H7 (cell line): ENCODE measurements at places on chromosomes 11 and 22. TPM values are rescaled to one million over a fixed set of nuclear protein-coding genes. Genes with fewer than 3 reads are reported as not detected.
A peak's percentile ranks its signal among the peaks of the same experiment; 100 is the strongest.

Gene TMEM109
- 30.6 and 35.1 TPM in 2 replicates for total RNA-seq

Gene NAALAD2
- total RNA-seq: 4.0 and 6.7 TPM in 2 replicates

- DNase-seq: peak; percentile 97
Measured at GRCh38 chr11:47185305-47186075, 744 bp downstream of the PACSIN3 start.

DNA sequence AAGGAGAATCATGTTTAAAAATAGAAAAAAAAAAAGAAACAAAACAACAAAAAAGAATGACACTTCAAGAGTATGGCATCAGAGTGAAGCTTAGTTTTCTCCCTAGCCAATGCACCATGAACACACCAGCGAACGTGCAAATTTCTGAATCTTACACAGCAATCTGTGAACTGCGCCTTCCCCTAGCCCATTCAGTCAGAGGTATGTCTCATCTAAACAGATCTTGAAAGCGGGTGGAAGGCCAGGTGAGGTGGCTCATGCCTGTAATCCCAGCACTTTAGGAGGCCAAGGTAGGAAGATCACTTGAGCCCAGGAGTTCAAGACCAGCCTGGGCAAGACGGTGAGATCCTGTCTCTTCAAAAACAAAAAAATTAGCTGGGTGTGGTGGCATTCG lies 113.1 kb downstream of the MICAL3 start:
- DNase-seq: no peak

DNA sequence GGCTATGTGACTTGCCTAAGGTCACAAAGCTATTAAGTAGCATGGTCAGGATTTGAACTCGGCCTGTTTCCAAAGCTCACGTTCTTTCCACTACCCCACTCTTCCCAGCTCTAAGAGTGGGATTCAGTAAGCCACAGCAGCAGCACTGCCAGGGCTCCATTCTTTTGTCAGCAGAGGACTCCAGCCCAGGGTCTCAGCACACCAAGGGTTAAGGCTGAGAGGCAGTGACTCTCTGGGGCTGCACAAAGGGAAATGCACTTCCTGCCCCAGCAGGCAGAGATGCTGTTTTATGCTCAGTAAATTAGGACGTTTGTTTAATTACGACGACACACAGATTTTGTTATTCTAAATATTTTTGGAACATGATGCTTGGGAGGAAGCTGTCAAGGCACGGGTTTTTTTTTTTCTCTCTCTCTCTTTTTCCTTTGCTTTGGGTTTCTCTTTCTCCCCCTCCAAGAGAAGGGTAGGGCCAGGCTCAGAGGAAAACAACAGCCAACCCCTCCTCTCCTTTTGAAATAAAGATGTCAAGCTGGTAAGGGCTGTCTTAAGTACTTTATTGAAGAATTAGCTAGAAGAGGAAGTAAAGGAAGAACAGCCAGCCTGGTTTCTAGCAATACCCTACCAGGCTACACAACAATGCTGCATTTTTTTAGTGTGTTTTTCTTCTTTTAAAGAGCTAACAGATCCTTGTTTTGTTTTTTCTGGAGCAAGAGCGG lies 2.8 kb downstream of the MYH9 start:
- DNase-seq: peak; percentile 82

- no peak for DNase-seq
Measured at GRCh38 chr11:127902382-127902781, 685.0 kb downstream of the ETS1 start.

DNA sequence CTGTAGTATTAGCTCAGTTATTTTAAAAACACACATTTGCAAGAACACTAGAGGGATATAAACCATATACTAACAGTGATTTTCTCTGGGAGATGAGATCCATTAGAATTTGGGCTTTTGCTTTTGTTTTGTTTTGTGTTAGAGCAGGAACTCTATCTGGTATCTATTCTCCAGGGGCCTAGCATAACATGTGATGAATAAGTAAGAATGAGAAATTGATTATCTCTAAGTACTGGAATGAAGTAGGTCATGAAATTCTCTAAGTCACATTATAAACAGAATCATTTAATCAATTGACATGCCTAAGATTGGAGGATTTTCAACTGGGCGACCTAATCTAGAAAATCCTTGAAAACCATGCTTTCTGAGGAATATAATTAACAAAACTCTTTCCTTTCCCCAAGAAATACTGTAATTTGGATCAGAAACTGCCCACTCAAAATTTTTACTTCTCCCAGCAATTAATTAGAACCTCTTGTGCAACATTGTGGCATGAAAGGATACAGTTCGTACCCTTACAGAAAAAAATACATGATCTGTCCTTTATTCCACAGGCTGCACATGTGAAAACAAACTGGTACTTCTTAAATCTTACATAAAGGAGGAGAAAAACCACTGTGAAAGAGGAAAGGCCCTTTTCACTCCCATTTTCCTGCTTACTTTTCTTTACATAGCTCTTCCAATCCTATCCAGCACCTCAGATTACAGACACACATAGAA lies 93.5 kb downstream of the MRTFA start:
- DNase-seq: no peak

GRCh38 chr11:81967242-81967641 lies 766.4 kb downstream of the FAM181B start:
- no peak for DNase-seq

DNA sequence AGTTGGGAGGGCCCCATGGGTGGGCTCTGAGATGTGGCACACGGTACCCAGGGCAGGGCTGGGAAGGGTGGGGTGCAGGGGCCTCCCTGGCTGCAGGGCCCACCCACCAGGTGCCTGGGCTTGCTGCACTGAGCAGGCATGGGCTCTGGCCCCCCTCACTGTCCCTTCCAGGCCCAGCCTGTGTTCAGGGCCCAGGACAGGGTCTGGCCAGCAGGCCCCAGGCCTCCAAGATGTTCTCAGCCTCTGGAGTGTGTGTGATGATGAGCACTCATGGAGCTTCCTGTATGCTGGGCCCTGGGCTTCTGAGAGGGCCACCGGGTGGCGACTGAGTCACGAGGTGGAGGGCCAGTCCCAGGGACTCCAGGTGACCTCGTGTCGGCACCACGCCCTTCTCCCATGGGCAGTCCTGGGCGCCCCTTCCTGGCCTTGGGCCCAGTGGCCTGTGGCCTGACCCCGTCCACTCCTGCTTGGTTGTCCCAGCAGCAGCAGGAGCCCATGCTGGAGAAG lies 55.9 kb upstream of the CCDC188 start:
- no peak for DNase-seq

GRCh38 chr11:96393753-96394348 lies 4.0 kb downstream of the JRKL start:
- peak; percentile 30 for DNase-seq
